Stimulated activated naive CD8-positive, alpha-beta T cell treated with anti-CD3 and anti-CD28 coated beads, Interleukin-15, Interleukin-2, amounts not matched to agents 100 U/mL and 50 U/mL, for 24 hours (primary cell): ENCODE measurements at places on chromosomes 4 and X.

- DNase-seq, result no peak
These were observed 118.3 kb upstream of the PUDP start for GRCh38 chrX:7266288-7266687.

DNA sequence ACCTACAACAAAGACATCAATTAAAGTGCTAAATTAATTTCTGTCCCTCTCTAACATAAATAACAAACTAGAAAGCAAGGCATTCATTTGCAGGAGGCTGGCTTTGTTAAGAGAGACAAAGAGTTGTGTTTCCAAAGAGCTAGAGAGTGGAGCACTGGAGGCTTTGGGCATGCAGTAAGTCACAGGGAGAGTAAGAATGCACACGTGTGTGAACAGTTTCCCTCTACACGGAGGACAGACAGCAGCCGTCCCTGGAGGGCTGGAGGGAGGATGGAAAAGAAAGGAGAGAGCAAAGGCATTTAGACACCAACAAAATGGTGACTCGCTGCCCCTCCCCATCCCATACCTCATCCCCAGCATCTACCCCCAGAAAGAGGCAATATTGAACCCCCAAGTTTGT, 20.4 kb upstream of the DCHS2 start:
- DNase-seq, result no peak

DNA sequence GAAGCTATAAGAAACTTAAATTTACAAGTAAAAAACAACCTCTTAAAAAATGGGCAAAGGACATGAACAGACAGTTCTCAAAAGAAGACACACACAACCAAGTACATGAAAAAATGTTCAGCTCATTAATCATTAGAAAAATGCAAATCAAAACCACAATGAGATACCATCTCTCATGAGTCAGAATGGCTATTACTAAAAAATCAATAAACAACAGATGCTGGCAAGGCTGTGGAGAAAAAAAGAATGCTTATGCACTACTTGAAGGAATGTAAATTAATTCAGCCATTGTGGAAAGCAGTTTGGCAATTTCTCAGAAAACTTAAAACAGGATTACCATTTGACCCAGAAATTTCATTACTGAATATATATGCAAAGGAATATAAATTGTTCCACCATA, 666.3 kb upstream of the GRIA3 start:
- no peak for DNase-seq

DNA sequence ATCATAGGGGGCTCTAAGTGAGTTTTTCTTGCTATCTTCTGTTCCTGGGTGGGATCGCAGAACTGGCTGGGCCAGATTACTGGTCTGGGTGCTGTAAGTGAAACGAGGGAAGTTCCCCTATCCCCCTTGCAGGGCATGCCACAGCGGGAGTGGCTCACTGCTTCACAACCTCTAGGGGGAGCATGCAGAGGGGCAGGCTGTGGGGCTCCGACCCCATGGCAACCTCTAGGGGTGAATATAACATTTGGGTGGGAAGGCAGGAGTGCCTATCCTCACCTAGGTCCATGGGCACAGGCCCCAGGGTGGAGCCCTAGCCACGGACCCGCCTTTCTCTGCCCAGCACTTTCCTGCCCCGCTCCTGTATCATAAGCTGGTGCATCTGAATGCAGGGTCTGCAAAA, 1.7 kb upstream of the RRAGB start:
- peak; percentile 6 for DNase-seq

- no peak for DNase-seq
These were observed 92.2 kb downstream of the RNF150 start for GRCh38 chr4:141041021-141041476.

DNA sequence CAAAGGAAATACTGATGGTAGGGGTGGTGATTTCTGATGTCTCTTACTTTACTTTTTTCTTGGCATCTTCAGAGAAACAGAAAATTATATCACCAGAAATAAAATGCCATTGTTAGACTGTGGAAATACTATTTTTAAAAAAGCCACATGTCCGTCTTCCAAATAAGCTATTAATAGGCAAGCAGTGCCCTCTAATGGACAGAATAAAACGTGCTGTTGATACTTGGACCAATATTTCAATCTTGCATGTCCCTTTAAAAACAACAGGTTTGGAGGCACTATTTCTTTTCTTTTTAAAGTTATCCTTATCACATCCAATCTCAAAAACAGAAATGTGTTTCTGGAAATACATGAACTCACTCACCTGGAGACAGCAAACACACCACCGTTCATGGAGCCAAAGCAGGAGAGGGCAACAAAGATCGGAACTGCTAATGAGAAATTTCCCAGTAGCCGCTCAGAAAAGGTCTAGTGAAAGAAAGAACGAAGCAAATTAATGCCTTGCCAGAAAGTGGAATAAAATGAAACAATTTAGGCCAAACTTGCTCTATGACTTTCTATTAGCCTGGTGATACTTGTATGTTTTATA, 59.2 kb downstream of the SLC7A11 start:
- DNase-seq, result no peak

DNA sequence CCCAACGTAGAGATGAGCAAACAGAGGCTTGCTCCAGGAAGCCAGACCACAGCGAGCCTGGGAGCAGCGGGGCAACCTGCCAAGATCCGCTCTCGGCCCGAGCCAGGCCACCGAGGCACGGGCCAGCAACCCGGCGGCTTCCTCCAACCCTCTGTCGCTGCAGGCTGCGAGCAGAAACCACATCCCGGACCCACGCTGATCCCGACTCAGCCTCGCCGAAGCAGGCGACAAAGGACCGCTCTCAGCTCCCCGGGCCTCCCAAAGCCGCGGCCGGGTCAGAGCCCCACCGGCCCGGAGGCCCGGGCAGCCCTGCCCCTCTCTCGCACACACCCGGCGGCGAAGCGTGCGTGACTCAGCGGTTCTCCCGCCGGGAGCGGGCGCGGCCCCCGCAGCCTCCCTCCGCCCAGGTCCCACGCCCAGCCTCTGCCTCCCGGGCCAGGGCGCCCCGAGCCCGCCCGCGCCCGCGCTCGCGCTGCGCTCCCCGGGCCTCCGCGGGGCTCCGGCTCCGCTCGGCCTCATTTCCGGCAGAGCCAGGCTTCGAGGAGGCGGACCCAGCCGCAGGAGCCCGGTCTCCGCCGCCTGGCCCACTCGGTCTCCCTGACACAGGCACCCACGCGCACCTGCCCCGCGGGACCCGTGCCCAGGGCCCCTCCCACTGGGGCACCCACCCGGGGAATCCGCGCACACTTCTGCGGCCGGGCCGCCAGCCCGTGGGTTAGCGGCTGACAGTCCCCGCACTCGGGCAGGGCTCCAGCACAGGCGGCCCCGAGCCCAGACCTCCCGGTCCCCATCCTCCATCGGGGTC, 1.7 kb downstream of the PPP2R2C start:
- peak; percentile 9 for DNase-seq

DNA sequence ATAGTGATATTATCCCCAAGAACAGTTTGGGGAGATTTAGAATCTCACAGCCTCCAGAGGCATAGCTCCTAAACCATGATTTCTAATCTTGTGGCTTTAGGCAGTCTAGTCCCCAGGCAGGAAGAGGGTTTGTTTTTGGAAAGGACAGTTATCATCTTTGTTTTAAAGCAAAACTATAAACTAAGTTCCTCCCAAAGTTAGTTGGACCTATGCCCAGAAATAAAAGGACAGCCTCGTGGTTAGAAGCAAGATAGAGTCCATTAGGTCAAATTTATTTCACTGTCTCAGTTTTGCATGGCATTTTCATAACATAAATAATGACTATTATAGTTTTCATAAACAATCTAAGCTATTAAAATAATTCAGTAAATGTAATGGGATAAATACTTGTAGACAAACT, 120.5 kb downstream of the MAGEC2 start:
- no peak for DNase-seq

DNA sequence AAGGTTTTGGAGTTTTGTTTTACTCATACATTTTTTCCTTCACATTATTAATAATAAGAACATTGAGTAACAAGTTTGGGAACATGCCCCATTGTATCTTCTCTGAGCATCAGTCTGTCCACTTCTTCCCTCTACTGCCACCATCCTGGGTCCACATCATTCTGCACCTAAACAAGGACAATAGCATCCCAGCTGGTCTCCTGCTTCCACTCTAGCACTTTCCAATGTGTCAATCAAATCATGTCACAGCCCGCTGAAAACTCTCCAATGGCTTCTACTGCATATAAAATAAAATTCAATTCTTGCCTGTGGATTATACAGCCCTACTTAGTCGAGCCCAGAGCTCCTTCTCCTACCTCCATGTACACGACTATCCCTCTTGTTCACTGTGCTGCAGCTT, 66.8 kb upstream of the RBPJ start:
- no peak for DNase-seq

- no peak for DNase-seq
These were observed 880.6 kb upstream of the INTU start for GRCh38 chr4:126752126-126752525.

DNA sequence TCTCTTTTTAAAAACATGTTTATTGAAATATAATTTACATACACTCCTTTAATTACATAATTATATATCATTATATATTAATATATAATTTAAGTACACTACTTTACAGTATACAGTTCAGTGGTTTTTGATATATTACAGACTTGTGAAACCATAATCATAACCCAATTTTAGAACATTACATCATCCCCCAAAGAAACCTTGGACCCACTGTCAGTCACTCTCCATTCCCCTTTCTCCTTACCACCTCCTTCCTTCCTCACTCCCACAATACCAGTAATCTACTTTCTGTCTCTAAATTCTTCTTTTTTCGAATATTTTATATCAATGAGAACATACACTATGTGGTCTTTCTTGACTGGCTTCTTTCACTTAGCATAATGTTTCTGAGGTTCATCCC, 17.9 kb upstream of the EXOSC9 start:
- DNase-seq, result no peak

DNA sequence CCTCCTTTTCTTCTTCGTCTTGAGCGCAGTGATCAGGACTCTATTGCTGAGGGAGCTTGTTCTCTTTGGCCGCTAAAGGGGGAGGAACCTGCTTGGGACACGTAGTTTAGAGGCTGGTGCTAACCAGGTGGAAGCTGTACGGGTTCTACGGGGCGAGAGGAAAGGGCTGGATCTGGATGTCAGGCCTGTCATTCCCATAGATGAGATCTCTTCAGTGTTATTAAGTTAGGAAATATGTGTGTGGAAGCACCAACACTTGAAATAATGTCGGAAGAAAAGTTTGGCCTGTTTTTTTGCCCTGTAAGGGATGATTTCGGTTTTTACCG, 643 bp downstream of the SRP72 start:
- no peak for DNase-seq

- DNase-seq, result no peak
These were observed 91.5 kb upstream of the DHX15 start for GRCh38 chr4:24675721-24676389.

DNA sequence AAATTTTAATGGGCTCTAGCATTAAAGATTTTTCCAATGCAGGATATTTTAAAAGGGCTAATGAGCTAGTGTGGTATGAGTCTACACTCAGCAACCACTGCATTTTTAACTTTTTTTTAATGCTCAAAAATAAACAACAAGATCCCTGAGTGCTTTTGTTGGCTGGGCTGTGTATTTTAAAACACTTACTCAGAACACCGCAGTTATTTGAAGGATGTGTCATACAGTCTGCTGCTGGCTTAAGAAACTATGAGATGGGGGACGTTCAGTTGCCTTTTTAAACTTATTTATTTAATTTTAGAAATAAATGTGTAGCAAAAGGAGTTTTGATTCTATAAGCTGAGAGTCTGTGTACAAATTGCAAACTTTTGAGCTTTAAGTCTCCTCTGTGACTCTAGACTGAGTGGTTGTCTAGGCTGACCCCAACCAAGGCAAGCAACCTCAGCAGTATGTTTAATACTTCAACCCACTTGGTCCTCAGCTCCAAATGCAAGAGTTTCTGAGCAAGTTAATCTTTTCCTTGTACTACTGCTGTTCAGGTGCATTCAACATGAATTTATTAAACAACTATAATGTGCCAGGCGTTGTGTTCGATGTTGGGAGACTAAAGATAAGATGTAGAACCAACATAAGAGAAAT, 278.6 kb upstream of the DIPK2B start:
- DNase-seq, result no peak

DNA sequence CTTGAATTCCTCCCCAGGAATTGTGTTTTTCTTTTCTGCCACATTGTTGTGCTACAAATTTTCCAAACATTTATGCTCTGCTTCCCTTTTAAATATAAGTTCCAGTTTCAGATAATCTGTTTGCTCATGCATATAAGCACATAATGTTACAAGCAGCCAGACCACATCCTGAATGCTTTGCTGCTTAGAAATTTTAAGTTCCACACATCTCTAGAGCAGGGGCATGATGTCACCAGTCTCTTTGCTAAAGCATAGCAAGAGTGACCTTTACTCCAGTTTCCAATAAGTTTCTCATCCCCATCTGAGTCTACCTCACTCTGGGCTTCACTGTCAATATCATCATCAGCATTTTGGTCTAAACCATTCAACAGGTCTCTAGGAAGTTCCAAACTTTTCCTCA, 932.5 kb downstream of the SH3BGRL start:
- DNase-seq, result no peak

GRCh38 chr4:169540774-169541173, 71.6 kb downstream of the NEK1 start:
- DNase-seq, result no peak

GRCh38 chrX:80174925-80175574, 160.5 kb downstream of the TBX22 start:
- DNase-seq, result no peak

GRCh38 chr4:14257903-14258302, 630.4 kb upstream of the BOD1L1 start:
- DNase-seq, result no peak

GRCh38 chrX:103254171-103254824, 657 bp downstream of the TCEAL8 start:
- peak; percentile 56 for DNase-seq

GRCh38 chr4:337143-337931, at the start of gene ZNF141:
TSS of gene ZNF141 (plus strand) at chr4:337814. CDS start at chr4:337984, 170 bp downstream.
- peak; percentile 89 for DNase-seq

GRCh38 chrX:10167573-10167972, 10.8 kb downstream of the CLCN4 start:
- DNase-seq, result no peak

GRCh38 chr4:169826634-169827187, 69.0 kb upstream of the HPF1 start:
- DNase-seq, result no peak

DNA sequence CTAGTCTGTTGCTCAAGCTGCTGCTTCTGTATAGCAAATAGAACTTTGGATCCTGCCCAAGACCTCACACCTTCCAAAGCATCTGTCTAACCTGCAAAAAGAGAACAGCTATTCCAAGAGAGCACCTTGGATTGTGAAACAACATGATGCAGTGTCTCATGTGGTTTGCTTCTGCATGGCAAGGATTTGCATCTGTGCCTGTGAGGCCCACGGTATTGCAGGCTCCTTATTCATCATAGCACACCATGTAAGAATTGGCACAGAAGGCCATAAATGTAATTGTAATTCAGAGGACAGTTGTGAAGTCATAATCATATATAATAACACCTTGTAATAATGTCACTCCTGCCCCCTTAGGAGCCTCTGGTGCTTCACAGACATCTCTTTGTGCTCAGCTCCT, 147.1 kb downstream of the ZNF674 start:
- DNase-seq, result no peak

- no peak for DNase-seq
These were observed 97.9 kb upstream of the GUCY1A1 start for GRCh38 chr4:155568641-155569220.

GRCh38 chr4:140090215-140090731, 63.7 kb downstream of the MAML3 start:
- no peak for DNase-seq

- DNase-seq, result no peak
These were observed 58.0 kb downstream of the PPEF2 start for GRCh38 chr4:75844151-75844662.
